SJSA1 (cell line): ENCODE measurements at places on chromosomes 3 and 15. TPM values are rescaled to one million over a fixed set of nuclear protein-coding genes. Genes with fewer than 3 reads are reported as not detected.
A peak's percentile ranks its signal among the peaks of the same experiment; 100 is the strongest.

GRCh38 chr15:38868326-38869114 lies 303.9 kb upstream of the RASGRP1 start:
- DNase-seq = peak; percentile 89
- H3K27ac ChIP-seq = peak overlapping the region; percentile 87
- H3K36me3 ChIP-seq = no peaks in the 10 kb centered on the region
- no peak overlapping the region for H3K4me3 ChIP-seq
- peaks cover 17% of the 10 kb centered on the region for H3K4me1 ChIP-seq

- no peaks in the 10 kb centered on the region for H3K36me3 ChIP-seq
- peaks cover 8% of the 10 kb centered on the region; the same call in 1 of the 2 replicates for H3K4me1 ChIP-seq
- no peak overlapping the region for H3K4me3 ChIP-seq
- H3K27ac ChIP-seq = no peak overlapping the region
- H3K27me3 ChIP-seq = no peaks in the 10 kb centered on the region
Measured at GRCh38 chr3:175398676-175399075, 539.5 kb downstream of the NAALADL2 start.

Gene THPO
- not detected in 2 replicates for total RNA-seq

- no peak for DNase-seq
- no peak overlapping the region for H3K27ac ChIP-seq
- H3K27me3 ChIP-seq = no peaks in the 10 kb centered on the region
- H3K4me1 ChIP-seq = peaks cover 23% of the 10 kb centered on the region
- no peaks in the 10 kb centered on the region for H3K36me3 ChIP-seq
Measured at GRCh38 chr3:27681249-27681748, 40.8 kb downstream of the EOMES start.

Gene CADM2
- not detected in 2 replicates for total RNA-seq
